ENCODE measurements at places on chromosomes 11 and 22.
A peak's percentile ranks its signal among the peaks of the same experiment; 100 is the strongest.

- DNase-seq, result no peak
Measured at GRCh38 chr22:20746431-20747189, 27.3 kb upstream of the SERPIND1 start.

DNA sequence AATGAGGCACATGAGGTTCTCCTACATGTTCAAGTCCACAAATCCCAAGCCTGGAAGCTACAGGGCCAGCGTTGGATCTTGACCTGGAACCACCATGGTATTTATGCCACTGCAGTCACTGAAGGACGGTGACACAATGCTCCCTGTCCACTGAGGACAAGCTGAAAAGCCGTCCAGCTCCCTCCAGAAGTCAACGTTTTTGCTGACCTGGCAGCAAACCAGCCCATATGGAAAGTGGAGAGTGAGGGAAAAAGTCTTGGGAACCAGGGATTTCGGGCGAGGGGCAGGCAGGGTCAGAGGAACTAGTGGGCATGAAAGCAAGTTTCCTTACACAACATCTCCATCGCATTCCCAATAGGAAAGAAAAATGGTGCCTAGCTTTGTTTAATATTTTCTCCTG, 33.3 kb downstream of the OPCML start:
- no peak for DNase-seq

DNA sequence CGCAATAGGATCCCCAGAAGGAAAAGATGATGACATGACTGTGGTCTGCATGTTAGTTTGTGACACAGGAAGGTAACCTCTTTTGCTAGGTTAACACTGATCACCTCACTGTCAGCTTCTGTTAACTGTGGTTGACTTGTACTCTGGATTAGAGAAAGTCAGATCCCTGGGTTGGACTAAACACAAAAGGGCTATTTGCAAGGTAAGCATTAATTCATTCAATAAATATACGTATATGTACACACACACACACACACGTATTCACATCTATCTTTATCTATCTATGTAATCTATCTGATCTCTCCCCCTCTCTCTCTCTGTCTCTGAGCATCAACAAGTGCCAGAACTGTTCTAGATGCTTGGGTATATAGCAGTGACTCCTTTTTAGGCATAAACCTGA, 136.1 kb upstream of the SNX19 start:
- no peak for DNase-seq

DNA sequence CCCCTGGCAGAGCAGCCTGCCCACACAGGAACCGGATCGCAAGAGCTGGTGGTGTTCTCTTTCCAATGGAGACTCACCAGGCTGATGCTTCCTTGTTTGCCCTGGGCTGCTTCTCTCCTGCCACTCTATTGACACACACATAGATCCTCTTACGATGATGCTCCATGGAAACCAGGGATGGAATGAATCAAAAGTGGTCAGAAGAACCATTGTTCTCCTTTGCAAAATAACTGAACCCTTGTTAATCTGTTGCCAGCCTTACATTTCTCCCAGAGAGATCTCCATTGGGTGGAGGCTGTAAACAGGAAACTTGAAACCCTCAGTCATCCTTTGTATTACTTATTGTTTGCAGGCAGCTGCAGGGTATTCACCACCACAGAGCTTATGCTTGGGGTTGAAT, 24.6 kb upstream of the LDLRAD3 start:
- DNase-seq, result no peak

GRCh38 chr11:64690235-64690634, 32.8 kb downstream of the NRXN2 start:
- no peak for DNase-seq

DNA sequence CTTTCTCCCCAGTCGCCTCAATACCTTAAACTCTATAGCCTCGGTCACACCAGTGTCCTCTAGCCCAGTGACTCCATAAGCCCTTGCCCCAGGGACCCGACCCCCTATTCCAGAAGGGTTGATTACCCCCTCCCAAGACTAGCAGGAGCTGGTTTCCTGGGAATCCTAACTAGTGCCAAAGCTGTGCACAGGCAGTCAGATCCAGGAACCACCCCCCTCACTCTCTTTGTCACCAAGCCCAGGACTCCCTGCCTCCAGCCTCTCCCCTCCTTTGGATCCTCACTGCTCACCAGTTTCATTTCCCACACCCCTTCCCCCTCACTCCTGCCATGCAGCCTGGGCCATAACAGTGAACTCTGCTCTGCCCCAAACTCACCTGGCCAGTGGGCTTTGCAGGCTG, 9.8 kb downstream of the LTBP3 start:
- no peak for DNase-seq

GRCh38 chr11:61149624-61150615, 11.3 kb downstream of the VPS37C start:
- DNase-seq, result no peak

DNA sequence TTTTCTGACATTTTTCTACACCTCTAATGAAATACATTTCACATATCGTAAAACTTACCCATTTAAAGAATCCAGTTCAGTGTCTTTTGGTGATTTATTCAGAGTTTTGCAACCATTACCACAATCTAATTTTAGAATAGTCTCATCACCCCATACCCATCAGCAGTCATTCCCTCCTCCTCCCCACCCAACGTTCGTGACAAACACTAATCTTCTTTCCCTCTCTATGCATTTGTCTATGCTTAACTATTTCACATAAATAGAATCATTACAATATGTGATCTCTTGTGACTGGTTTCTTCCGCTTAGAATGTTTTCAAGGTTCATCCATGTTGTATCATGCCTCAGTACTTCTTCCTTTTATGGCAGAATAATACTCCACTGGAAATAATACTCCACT, 9.5 kb downstream of the TTC28 start:
- no peak for DNase-seq

DNA sequence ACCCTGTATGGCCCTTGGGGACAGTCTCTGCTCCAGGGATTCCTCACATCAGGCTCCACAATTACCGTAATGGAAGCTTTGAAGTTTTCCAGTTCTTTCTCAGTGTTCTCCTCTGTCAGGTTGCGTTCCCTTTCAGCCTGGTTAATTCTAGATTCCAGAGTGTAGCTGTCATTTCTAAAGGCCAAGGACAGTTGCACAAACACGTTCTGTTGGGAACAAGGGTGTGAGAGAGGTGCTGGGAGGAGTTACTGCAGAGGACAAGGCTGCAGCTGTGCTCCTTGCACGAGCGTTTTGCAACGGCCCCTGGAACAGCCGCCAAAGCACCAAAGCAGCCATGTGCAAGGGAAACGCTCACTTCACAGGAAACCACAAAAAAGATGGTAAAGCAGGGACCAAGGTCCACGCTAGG, 35.9 kb upstream of the LYVE1 start:
- DNase-seq, result no peak

DNA sequence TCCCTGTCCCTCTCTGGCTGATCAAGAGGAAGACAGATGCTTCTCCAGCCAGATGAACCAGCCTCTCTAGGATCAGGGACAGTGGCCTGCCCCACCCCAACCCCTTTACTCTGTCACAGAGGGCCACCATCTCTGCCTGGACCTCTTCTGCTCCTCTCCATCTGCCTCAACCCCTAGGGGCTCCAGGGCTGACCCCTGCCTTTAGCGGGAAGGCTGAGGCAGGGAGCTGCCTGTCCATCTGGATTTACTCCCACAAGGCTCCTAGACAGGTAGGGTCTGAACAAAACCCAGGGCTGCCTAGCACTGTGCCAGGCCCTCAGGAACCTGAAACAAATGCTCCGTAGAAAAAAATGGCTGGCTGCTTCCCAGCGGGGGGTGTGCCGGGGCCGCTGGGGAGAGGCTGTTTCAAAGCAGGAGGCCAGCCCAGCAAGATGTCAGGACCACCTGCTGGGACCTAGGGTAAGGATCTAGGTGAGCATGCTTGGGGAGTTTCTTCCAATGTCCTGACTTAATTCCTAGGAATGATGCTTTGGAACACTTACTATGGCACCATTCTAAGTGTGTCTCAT, 3.2 kb downstream of the CHST1 start:
- DNase-seq, result no peak

DNA sequence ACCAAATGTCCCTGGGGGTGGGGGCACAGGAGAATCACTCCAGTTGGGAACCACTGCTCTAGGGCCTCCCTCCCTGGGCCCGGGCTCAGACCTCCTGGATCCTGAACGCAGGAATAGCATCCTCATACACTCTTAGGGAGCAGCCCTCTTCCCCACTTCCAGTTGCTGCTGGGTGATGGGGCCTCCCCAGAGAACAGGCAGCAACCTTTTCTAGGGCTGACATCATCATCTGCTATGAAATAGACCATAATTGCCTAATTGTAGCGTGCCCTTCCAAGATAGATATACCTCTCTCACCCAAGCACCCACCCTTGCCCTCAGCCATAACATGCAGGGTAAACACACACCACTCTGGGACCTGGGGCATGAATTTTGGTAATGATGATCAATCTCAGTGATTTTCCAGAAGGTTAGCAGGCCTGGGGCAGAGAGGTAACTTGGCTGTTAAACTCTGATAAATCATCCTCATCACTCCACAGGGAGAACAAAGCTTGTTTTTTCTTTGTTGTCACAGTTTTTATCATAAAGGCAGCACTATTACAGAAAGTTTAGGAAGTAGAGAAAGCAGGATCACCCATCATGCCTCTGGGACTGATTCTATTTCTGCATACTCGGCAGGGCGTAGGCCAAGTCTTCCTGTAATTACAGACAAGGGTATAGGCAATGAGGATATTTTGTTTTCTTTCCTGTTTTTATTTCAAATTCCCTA, 88.3 kb upstream of the PRDM11 start:
- no peak for DNase-seq

GRCh38 chr22:49094151-49094550, 733.5 kb downstream of the BRD1 start:
- DNase-seq, result no peak

- DNase-seq, result no peak
Measured at GRCh38 chr22:32469799-32470212, 4.8 kb upstream of the FBXO7 start.

- DNase-seq, result peak; percentile 69
Measured at GRCh38 chr22:45645526-45646414, 25.9 kb upstream of the ATXN10 start.

DNA sequence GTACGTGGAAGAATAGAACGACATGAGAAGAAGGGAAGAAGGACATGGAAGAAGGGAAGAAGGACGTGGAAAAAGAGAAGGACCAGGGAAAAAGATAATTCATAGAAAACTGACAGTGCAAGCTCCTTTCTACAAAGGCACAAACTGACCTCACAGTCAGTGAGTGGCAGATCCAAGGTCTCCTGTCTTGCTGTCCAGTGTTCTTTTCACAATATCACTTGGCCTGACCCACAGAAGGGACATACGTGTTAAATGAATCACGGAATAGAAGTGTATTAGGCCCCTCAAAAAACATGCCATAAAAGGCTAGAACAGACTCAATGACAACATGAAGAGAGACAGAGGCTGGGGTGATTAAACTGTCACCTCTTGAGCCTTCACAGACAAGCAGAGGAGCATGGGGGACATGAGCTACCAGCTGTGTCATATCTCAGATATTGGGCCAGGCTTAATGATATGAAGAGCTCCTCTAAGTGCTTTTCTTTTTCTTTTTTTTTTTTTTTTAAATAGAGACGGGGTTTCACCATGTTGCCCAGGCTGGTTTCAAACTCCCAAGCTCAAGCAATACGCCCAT, 4.6 kb downstream of the ASCC2 start:
- DNase-seq, result no peak

GRCh38 chr11:105829084-105829483, 193.0 kb downstream of the MSANTD4 start:
- no peak for DNase-seq

DNA sequence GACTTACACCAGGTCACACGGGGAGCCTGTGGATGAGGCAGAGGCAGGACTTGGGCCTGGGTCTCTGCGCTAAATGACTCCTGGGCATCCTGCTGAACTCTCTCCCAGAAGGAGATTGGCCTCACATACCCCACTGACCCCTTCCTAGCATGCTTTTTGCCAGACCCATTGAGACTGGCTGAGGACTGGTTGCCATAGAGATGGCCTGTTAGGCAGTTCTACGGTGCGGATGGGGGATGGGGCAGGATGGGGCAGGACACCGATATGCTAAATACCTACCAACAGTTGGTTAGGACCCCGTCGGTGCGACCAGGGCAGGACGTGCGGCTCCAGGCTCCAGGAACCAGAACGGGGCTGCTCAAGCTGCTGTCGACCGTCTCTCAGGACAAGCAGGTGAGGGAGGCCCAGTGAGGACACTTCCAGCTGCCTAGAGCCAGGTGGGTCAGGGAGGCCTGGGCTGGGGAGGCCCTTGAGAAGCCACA, at the start of gene TSGA10IP:
Gene TSGA10IP (plus strand): TSS at position 51 of the 482 bp plus-strand sequence. CDS start 196 bp downstream, at position 247.
- DNase-seq, result no peak

DNA sequence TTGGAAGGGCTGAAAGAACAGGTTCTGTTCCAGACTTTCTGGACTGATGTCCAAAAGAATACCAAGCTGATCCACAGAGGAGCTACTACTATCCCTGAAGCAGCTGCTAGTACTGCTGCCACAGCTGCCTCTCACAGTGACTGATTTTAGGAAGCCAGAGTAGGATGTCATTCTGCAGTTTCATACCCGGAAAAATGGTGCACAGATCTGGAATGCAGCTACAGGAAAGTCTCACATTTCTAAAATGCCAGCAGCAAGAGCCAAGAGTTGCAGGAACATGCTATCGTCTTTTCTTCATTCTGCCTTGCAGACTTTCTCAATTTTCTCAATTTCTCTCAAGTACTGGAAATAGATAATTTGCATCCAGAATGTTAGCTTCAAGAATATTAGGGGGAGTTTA, 19.4 kb upstream of the CCDC179 start:
- DNase-seq, result no peak

- no peak for DNase-seq
Measured at GRCh38 chr22:37043828-37044538, 7.6 kb upstream of the KCTD17 start.

- no peak for DNase-seq
Measured at GRCh38 chr22:33917744-33918406, 2.4 kb downstream of the LARGE1 start.

DNA sequence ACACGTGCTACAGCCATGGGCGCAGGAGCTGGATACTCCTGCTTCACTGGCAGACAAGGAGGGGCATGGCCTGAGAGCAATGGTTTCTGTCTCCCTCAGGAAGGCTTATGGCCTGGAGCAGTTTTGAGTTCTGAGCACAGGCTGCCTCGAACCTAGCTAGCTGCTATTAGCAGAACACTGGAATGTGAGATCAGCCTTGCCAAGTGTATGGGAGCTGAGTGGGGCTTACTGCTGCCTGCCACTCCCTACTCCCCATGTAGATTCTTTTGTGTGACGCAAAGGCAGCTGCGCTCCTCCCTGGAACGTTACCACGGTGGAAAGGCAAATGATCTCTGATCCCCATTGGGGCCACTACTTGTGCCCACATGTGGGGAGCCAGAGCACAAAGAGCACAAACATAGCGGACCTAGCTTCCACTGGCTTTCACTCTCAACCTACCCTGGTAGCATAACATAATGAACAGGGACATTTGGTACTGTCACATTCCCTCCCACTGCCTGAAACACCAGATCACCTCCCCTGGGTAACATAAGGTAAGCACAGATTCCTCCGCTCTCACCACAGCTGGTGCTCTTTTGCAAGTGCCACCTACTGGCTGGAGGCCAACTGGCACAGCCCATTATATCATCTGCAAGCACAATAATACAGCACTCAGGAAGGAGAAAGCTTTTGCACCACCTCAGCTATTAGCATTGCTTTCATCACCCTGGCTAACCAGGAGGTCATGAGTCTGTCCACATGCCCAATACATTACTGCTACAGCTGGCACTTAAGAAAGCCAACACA, 84.6 kb upstream of the GUCY1A2 start:
- no peak for DNase-seq
